ENCODE measurements at places on chromosomes 12 and 14.
A peak's percentile ranks its signal among the peaks of the same experiment; 100 is the strongest.

DNA sequence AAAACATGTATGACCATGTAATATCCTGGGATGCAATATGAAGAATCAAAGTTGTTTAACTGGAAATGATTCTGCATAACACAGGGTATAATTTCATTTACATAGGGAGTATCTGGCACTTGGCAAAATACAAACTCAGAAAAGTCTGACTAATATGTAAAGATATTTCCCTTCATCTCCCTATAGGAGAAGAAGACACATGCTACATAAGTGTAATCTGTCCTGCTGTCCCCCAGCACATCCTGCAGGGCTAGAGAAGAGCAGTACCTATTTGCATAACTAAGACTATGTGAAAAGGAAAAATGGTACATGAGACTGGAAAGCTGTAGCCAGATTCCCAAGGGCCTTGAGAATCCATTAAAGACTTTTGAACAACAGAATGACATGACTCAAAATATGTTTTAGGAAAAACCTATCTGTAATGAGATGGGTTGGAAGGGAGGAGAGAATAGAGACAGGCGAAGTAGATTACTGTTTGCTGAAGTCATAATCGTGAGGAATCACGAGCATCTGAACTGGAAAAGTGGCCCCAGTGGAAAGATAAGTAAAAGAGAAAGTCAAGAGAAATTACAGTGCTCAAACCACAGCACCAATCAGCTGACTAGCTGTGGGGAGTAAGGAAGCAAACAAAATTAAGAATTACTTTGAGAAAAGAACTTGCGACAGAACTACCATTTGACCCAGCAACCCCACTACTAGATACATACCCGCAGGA is 155.1 kb upstream of the HMGA2 start:
- no peak for DNase-seq

- no peak for DNase-seq
These were observed 758.0 kb downstream of the BCL11B start for GRCh38 chr14:98514016-98514415.

- no peak for DNase-seq
These were observed 10.2 kb upstream of the DHRS7 start for GRCh38 chr14:60175255-60175902.

- no peak for DNase-seq
These were observed 95.9 kb downstream of the LRRC74A start for GRCh38 chr14:76922092-76922491.

- peak; percentile 60 for DNase-seq
These were observed 10.5 kb upstream of the WNT5B start for GRCh38 chr12:1618489-1618888.

DNA sequence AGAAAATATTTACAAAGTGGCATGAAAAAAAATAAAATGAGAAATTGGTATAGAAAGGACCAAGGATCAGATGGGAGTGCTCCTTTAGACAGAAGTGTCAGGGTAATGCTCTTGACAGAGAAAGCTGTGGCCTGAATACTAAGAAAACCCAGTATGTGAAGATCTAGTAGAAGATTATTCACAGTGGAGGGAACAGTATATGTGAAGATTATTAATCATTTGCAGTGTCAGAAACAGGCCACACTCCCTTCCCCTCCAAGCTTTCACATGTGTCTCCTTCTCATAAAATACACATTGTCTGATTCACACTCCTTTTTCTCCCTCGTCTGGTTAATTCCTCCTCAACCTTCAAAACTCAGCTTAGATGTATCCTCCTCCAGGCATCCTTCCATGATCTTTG is 41.3 kb downstream of the CAPS2 start:
- DNase-seq: no peak

DNA sequence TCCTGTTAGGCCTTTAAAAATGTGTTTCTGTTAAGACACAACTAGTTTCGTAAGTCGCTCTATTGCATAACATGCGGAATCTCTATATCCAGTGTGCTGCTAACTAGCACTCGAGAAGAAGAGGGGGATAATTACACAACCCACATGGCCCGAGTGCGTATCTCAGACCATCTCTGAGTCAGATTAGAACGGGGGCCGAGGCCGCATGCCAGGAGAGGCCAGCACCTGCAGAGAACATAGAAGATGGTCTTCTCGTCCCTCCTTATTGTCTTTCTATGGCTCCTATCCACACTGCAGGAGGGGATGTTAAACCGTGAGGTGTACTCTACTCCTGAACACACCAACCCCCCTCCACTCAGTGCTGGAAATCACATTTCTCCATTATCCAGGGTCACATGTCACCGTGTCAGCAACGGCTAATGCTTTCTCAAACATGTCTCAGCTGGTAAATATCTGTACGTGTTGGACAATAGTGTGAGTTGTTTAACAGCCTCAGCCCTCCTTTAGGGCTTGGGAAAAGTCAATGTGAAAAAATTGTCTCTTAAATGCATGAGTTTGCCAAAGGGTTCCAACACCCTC is 56.3 kb downstream of the CCDC88C start:
- peak; percentile 99 for DNase-seq

DNA sequence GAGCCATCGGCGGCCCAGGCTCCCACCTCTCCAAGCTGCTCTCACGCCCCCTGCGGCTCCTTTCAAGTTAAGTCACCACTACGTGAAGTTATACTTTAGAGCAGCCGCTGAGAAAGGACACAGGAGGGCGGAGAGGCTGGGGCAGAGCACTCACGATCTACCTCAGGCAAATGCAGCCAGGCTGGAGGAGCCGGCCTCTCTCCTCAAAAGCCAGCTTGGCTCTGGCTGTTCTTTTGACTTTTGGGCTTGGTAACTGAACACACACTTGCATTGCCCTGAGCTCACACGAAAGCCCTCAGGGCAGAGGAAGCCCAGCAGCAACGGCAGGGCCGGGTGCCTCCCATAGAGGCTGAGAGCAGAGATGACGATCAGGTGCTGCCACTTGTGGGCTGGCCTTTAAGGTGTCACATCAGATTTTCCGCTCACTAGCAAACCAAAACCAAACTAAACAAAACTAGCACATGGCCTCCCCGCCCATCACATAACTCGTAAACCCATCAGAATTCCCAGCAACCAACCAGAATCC is 75.2 kb downstream of the PITPNM2 start:
- no peak for DNase-seq

DNA sequence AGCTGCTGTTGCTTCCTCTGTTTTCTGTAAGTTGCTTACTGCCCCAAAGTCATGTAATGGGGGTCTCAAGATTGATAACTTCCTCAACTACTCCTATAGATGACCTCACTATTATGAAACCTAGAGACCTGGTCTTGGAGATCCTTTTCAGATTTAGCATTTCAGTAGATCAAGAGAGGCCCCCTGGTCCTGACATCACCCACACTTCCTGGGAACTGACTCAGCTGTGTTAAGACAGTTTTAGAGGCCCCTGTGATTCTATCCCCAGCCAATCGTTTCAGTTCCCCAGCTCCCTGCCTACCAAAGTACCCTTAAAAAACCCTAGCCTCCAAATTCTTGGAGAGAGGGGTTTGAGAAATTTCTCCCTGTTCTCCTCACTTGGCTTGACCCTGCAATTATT is 9.2 kb upstream of the ARG2 start:
- DNase-seq: no peak

GRCh38 chr12:71415336-71416231 is 24.0 kb upstream of the LGR5 start:
- DNase-seq: peak; percentile 60

- peak; percentile 8 for DNase-seq
These were observed 246.7 kb upstream of the FKBP4 start for GRCh38 chr12:2548081-2548480.

DNA sequence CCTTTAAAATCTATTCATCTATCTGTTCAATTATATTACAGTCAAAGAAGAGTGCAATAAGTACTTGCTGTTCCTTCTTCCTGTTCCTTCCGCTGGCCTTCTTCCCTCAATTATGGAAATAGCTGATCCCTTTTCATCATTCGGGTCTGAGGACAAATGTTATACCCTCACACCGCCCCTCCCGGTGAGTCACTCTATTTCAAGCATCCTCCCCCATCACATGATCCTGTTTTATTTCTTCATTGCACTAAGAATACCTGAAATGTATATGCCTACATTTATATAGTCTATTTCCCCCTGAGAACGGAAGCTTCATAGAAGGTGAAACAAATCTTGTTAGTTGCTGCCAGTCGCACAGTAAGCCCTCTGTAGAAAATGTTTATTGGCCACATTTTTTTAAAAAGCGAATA is 2.5 kb downstream of the SLC38A1 start:
- DNase-seq: peak; percentile 52

DNA sequence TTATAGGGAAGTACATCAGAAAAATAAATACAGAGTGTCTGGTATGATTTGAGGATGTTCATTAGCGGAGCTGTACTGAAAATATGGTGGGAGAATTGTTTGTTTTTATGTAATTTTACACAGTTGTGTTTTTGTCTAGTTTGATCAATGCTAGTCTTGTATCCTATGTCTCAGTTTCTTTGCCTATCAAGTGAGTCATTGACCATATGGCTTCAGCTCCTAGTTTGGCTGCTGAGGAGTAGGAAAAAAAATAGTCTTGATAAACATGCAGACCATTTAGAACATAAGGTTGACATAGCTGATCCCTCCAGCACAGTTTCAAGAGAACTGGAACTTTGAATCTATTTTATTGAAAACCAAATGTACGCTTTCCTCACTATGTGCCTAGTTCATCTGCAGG is 1292.1 kb upstream of the FLRT2 start:
- DNase-seq: no peak

GRCh38 chr12:23060161-23060560 is 435.2 kb downstream of the ETNK1 start:
- DNase-seq: no peak

GRCh38 chr12:24222968-24223367 is 273.5 kb upstream of the SOX5 start:
- peak; percentile 24 for DNase-seq

GRCh38 chr14:100428727-100429126 is 105.6 kb downstream of the SLC25A47 start:
- DNase-seq: peak; percentile 21

DNA sequence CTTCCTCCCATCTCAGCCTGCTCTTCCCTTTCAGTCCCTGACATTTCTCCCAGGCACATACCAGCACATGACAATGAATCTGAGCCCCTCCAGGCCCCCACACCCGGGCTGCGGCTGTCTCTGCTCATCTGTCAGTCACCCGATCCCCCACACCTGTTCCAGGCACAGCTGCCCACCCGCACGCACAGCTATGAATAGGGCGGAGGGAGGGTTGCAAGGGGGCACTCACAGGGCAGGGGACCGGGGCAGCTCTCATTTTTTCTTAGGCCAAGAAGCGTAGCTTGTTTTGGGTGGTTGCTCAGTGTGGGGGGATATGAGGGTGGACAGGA is 43.7 kb upstream of the TSPAN9 start:
- no peak for DNase-seq

DNA sequence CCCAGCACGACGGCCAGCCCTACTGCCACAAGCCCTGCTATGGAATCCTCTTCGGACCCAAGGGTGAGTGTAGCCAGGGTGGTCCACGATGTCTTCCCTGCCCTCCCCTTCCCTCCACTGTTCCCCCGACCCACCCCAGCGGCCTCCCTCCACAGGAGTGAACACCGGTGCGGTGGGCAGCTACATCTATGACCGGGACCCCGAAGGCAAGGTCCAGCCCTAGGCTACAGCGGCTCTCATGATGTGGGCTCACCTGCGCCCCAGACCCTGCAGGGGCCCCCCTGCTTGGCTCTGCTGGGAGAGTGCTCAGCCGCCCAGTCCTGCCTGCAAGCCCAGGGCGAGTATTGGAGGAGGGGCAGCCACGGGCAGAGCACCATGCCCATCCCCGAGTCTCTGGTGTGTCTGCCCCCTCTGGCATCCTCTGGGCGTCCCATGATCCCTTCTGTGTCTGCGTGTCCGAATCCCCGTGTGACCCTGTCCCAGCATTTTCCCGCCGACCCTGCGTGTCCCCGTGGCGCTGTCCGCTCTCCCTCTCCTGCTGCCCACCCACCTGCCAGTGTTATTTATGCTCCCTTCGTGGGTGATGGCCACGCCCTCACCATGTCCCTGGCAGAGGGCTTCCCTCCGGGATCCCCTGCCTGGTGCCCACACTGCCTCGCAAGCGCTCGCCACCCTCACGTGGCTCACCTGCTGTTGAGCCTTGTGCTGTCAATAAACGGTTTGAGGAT is 5.0 kb downstream of the CRIP2 start:
- no peak for DNase-seq

GRCh38 chr12:57143454-57143853 is 4.0 kb downstream of the LRP1-AS start:
- DNase-seq: no peak

DNA sequence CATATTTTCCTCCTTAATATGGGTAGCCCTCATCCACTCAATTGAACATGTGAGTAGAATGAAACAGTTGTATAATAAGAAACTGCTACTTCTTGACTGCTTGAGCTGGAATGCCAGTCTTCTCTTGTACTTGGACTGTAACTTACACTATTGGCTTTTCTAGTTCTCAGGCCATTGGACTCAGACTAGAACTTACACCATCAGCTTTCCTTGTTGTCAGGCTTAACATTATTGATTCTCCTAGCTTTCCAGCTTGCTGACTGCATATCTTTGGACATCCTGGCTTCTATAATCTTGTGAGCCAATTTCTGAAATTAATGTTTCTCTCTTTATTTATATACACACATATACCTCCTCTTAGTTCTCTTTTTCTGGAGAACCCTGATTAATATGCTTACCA is 24.8 kb downstream of the CCDC91 start:
- DNase-seq: no peak

DNA sequence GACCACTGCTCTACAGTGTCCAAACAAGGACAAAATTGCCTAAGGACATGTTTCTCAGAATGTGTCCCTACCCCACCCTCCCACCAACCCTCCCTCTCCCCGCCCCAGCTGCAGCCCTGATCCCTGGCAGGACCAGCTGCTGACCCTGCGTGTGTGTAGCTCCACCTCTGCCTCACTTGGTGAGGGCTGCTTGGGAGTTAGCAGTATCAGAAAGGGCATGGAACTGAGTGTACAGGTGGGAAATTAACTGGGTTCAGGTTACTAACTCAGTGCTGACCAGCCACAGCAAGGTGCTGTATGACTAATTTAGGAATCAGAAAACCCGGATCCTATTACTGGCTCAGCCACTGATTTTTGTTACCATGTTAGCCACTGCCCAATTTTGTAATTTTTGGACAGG is 11.3 kb upstream of the PLEKHD1 start:
- no peak for DNase-seq

DNA sequence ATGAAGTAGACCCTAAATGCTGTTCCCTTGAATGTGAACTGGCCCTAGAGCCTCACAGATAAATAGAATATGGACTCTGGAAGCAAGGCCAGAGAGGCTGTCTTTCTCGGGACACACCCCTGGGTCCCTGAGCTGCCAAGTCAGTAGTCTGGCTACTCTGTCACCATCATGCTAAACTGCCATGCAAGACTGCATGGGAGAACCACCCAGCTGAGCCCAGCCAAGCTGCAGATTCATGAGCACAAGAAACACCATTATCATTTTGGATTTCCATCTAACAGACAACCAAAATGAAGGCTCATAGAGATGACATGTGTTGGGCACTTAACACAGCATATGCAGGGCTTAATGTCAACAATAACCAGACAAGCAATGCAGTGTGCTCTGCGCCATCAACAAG is 53.3 kb downstream of the CHGA start:
- no peak for DNase-seq
